ENCODE measurements at places on chromosomes 2 and 18.

DNA sequence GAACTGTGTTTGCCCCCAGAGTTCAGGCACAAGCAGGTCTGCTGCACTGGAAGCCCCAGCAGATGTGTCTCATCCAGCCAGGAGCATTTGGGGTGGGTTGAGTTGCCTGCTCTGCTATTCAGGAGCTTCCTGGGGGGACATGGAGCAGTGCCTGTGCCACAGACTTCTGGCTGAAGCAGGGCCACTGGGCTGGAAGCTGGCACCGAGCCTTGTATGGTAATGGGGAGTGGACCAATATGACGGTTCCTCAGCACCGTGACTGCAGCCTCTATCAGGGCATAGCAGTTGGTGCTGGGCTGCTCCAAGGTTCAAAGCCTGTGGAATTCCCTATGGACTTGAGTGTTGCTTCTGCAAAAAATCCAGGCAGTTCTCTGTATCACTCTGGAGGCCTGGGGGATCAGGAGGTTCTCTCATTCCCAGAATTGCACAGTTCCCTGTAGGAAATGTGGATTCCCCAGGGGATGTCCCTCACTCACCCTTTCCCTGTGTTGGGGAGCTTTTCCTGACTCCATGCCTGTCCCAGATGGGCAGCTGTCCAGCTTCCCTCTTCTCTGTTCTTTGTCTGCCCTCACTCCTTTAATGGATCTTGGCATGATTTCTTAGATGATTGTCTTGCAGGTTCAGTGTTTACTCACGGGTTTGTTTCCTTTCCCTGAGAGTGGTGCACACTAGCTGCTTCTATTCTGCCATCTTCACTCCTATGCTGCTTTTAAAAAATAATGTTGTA is 37.2 kb upstream of the THSD7B start:
- DNase-seq = no peak

GRCh38 chr2:226882606-226883005 is 46.8 kb downstream of the RHBDD1 start:
- DNase-seq = no peak

GRCh38 chr2:216341121-216341520 is 31.2 kb downstream of the MARCHF4 start:
- peak; percentile 19 for DNase-seq

DNA sequence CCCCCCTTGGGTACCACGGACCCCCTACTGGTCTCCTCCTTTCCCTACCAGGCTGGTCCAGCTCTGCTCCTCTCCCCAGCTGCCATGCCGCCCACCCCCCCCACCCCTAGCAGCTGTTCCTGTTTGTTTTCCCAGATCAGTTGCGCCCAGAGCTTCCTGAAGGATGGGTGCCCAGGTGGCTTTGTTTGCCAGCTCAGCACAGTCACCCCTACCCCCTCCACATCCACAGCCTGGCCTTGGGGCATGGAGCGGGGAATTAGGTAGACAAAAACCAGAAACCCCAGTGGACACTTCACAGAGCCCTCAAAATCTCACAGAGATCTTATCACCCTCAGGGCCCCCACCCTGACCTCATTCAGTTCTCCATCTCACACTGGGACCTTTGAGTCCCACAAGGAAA is 3.7 kb upstream of the CRYBA2 start:
- DNase-seq = no peak

- no peak for DNase-seq
Observed at GRCh38 chr2:106147159-106147558, 46.9 kb downstream of the UXS1 start.
